ENCODE measurements at places on chromosomes 16 and 17.

DNA sequence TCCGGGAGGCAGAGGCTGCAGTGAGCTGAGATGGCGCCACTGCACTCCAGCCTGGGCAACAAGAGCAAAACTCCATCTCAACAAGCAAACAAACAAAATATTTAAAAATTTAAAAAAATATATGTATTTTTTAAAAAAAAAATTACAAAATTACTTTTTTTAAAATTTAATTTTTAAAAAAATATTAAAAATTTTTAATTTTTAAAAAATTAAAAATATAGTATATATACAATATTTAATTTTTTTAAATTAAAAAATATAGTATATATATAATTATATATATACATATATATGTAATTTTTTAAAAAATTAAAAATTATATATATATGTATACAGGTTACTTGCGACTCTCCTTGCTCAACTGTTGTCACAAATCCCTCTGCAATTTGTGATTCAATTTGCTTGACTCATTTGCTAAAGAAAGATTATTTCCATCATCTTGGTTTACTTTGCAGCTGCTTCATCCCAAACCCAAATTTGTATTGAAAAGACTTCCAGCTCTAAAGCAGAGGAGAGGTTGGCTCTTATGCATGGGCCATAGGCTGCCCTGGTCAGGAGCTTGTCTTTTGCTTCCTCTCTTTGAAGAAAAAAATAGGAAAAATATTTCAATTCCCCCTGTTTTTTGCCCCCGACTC, 247.4 kb upstream of the IRX3 start:
- no peak for DNase-seq

DNA sequence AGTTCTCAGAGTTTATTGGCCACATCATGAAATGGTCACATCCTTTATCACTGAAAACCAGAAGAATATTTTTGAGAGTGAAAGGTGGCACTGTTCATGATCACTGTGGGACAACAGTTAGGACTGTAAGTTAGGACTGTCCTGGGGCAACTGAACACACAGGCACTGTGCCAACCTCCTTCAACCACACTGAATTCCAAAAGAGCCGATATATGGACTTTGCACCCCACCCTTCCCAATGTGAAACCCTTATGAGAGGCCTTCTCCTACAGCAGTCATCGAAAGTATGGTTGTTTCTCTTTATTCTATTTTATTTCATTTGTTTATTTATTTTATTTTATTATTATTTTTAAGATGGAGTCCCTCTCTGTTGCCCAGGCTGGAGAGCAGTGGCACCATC, 353.5 kb downstream of the TOX3 start:
- no peak for DNase-seq

- no peak for DNase-seq
Measured at GRCh38 chr17:76255801-76256429, 9.2 kb upstream of the UBALD2 start.

DNA sequence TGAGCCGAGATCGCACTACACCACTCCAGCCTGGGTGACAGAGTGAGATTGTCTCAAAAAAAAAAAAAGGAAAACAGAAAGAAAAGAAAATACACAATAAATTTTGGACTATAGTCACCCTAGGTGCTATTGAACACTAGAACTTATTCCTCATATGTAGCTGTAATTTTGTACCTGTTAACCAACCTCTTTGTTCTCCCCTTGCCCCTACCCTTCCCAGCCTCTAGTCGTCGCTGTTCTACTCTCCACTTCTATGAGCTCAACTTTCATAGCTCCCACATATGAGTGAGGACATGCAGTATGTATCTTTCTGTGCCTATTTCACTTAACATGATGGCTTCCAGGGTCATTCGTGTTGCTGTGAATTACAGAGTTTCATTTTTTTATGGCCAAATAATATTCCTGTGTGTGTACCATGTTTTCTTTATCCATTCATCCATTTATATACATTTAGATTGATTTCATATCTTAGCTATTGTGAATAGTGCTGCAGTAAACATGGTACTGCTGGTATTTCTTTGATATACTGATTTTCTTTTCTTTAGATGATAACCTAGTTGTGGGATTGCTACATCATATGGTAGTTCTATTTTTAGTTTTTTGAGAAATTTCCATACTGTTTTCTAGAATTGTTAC, 28.3 kb downstream of the VPS35L start:
- DNase-seq: peak; percentile 20

GRCh38 chr17:82320140-82320840, 2.9 kb upstream of the CD7 start:
- DNase-seq: no peak

GRCh38 chr16:4505356-4506147, 29.4 kb downstream of the HMOX2 start:
- no peak for DNase-seq

- no peak for DNase-seq
Measured at GRCh38 chr17:33929181-33929724, 325.8 kb upstream of the CCL2 start.

- DNase-seq: no peak
Measured at GRCh38 chr16:14097182-14097959, 26.3 kb downstream of the MRTFB start.

DNA sequence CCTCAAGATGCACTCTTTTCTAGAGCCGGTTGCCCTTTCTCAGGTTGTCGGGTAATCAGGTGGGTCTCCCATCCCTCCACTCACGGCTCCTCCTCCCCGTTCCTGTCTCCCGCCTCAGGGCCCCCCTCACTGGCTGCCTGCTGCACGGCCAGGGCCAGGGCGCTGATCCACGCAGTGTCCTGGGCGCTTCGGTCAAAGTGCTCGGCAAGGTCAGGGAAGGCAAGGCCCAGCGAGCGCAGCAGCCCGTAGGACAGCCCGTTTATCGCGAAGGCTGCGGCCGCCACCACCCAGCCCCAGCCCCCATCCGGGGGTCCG, 753 bp downstream of the SLC16A11 start:
- DNase-seq: no peak

- DNase-seq: no peak
Measured at GRCh38 chr16:20515688-20516090, 60.5 kb downstream of the ACSM2B start.

DNA sequence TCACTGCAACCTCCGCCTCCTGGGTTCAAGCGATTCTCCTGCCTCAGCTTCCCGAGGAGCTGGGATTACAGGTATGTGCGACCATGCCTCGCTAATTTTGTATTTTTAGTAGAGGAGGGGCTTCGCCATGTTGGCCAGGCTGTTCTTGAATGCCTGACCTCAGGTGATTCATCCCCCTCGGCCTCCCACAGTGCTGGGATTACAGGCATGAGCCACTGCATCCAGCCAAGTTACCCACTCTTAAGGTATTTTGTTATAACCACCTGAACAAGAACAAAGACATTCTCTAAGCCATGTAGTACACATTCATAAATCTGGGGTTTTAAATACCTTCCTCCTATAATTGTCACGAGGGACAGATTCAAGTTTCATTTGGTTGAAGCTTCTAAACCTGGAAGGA, 12.3 kb upstream of the TMEM170A start:
- DNase-seq: no peak

GRCh38 chr16:85127379-85127723, 15.1 kb upstream of the CIBAR2 start:
- DNase-seq: no peak

DNA sequence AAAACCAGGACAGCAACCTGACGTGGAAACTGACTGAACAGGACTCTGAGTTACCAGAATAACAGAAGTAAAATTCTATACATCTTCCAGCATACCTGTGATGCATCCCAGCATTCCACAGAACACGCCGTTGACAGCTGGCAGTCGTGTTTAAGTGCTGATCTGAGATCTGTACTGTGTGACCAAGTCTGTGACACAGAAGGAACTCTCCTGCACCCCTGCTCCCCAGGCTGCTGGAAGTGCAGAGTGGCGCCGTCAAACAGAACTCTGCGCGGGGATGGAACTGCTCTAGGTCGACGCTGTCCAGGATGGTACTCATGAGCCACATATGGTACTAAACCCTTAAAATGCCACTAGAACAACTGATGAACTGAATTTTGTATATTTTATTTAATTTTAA, 804 bp upstream of the ITGAE start:
- DNase-seq: no peak

DNA sequence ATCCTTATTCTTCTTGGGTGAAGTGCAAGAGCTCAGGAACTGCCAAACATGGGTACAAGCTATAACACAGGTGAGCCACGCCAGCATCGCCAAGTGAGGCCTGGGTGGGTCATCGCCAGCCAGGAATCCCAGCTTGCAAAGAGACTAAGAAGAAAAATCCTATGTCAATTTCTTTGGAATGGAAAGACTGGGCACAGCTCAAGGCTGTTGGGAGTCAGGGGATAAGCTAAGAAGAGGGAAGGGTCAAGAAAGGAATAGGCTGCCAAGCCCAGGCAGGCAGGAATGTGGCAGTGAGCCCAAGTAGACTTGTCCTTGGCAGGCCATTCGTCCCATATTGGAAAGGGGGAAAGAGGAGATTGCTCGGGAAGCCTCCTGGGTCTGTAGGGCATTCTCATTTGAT, 191.4 kb upstream of the CDH5 start:
- no peak for DNase-seq

DNA sequence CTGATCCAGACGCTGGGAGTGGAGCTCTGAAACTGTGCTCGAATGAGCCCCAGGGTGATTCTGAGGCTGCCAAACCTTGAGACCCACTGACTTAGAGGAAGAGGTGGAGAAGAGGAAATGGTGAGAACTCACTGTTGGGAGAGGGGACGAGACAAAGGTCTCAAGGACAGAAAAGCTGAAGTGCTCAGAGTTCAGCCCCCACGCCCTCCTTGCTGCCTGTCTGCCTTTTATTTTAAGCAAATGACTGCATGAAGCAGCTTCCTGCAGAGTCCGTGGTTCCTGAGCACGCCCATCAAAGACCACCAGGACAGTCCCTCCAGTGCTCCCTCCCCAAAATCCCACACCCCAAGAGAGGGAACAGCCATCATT, 20.4 kb downstream of the COTL1 start:
- no peak for DNase-seq

GRCh38 chr17:42548070-42548837, 4.5 kb upstream of the HSD17B1 start:
- no peak for DNase-seq

- DNase-seq: no peak
Measured at GRCh38 chr17:60455378-60455777, 33.1 kb downstream of the CHCT1 start.

DNA sequence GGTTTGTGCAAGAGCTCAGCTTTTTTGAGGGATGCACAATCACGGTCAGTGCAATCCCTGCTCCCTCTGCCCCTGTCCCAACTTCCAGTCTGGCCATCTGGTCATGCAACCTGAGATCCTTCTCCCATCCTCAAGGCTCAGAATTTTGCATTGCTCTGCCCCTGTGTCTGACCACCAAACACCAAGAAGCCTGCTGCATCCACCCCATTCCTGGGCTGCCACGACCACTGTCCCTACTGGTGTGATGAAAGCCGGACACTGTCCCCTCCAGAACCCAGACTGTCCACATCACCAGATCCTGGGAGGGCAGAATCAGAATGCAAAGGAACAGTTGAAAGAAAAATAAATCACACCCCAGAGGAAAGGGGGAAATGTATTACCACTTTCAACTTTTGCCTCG, 231.0 kb downstream of the C16orf78 start:
- no peak for DNase-seq

- no peak for DNase-seq
Measured at GRCh38 chr17:32268734-32269288, 3.2 kb downstream of the RHBDL3 start.

GRCh38 chr16:53089434-53090285, 34.9 kb downstream of the CHD9 start:
- peak; percentile 55 for DNase-seq

DNA sequence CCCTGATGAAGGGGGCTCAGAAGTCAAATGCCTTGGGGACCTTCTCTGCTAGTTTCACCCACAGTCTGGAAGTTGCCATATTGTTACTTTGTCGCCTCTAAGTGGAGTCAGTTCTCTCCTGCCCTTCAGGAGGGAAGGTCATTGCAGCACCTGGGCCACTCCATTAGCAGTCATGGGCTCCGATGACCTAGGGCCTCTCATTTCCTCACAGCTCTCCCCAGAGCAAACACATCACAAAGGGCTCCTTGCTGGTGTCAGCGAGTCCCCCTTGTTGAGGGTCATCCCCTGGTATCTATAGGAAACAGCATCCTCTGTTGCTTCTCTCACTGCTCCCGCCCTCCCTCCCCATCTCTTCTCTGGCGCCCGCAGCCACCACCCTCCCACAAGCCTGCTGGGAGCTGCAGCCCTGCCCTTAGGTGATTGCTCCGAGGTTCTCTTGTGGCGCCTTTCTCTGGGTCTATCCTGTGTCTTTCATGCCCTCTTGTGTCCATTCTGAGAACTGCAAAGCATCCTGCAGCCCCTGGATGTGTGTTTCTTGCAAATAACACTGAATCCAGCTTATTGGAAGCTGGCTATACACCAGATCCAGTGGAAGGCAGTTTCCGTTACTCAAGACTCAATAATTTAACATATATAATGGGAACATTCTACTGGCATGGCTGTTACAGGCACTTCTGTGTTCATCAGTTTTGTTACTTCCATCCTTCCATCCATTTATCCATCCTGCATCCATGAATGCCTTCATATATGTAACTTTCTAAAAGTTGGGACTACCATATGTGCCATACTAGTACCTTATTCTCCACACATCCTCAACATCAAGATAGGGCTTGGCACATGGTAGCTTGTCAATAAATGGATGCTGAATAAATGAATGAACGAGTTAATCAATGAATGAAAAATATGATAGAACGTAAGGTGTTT, 21.2 kb downstream of the PDILT start:
- peak; percentile 31 for DNase-seq

GRCh38 chr17:82956726-82957468, 117.1 kb upstream of the ZNF750 start:
- no peak for DNase-seq

DNA sequence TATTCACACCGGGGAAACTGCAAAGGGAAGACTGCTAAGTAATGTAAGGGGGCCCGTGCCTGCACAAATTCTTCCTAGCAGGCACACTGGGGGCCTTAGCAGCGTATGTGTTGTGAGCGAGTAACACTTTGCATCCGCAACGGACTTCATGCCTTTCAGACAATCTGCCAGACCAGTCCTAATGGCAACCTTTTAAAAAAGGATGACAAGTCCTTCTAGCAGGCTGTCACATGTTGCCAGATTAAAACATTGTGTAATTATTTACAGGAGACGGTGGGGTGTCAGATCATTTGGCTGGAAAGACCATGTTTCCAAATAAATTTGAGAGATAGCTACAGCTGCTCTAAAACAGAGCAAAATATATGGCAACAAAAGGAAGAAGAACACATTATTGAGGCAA, 46.1 kb downstream of the CPPED1 start:
- no peak for DNase-seq

DNA sequence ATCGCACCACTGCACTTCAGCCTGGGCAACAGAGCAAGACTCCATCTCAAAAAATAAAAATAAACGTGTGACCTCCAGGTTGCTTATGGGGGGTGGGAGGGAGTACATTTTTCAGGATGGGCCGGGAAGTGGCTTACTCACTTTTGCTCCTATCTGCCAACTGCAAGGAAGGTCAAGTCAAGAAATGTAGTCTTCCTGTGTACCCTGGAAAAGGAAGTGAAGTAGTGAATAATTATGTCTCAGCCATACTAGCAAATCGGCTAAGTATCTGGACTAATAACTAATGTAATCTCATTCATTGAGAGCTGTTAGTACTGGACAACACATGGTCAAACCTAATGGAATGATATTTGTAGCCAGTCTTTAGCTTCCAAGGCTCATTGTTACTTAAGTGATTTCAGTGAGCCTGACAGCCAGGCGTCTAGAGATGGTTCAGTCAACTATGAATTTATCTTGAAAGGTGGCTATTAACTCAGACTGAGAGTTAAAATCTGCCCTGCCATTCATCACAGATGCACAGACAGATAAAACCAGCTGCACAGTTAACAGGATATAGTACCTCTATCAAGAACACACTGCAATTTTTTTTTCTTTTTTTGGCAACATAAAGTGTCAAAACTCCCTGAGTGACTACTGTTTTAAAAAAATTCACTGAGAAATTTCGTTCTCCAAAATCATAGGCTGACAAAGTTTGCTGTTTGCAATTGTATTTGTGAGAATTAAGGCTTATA, 3.7 kb upstream of the TACO1 start:
- no peak for DNase-seq

All from astrocyte of the cerebellum (primary cell).